ENCODE measurements at places on chromosomes 13 and 19.

GRCh38 chr13:99572131-99572530 is 70.9 kb downstream of the TM9SF2 start:
- DNase-seq: no peak

GRCh38 chr13:48383384-48383783 is 29.5 kb downstream of the LPAR6 start:
- no peak for DNase-seq

DNA sequence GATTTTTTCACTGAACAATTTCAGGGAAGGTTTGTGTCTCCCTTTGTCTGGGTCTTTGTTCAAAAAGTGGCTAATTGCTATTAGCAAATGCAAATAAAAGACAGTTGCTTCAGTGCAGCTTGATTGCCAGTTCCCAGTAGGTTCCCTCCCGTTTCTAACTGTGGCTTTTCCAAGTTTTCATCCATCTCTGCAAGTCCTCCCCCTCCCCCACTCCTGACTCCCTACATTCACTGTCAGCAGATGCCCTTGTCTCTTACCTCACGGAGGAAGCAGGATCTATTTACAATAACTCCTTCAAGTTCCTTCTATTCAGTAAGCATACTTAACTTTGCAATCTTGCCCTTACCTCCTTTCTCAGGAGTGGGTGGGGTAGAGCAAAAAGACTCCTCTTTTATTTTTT is 55.4 kb upstream of the SCEL start:
- DNase-seq: peak; percentile 42

DNA sequence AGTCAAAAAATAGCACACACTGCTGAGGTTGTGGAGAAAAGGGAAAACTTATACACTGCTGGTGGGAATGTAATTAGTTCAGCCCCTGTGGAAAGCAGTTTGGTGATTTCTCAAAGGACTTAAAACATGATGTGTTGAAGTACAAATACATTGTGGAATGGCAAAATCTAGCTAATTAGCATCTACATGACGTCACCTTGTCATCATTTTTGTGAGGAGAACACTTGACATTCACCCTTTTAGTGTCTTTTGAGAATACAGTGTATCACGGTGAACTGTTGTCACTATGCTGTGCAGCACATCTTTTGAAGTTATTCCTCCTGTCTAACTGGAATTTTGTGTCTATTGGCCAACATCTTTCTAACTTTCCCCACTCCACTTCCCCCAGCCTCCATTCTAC is 5.6 kb downstream of the OR7A10 start:
- no peak for DNase-seq

DNA sequence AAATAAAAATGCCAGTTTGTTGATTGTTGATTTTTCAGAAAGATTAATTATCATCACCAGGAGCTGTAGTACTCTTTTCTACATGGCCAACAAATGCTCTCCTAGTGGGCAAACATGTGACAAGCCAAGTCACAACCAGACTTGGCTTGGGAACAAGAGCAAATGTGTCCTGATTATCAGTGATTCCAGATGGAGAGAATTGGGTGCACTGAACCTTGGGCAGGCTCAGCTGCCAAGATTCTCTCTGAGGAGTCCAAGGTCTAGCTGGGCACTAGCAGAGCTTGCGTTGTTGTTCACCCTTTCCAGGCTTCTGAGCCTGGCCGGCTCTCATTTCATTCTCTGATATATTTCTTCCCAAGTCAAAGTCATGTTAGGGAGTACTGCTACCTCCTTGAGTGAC is 27.3 kb upstream of the GPI start:
- DNase-seq: no peak

DNA sequence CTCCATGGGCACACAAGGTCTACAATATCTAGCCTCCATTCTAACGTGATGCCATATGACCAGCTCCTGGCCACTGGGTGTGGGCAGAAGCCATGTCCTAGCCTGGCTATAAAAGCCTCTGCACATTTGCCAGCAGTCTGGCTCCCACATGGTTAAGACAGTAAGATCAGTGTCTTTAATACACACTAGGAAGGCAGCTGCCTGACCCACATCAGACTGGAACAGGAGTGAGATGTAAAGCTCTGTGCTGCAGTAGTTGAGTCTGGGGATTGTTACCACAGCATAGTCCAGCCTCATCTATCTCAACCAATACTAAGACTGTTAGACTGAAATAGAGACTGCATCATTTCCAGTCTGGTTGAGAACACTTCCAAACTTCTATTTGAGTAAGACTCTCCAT is 533.1 kb downstream of the IRS2 start:
- DNase-seq: no peak

DNA sequence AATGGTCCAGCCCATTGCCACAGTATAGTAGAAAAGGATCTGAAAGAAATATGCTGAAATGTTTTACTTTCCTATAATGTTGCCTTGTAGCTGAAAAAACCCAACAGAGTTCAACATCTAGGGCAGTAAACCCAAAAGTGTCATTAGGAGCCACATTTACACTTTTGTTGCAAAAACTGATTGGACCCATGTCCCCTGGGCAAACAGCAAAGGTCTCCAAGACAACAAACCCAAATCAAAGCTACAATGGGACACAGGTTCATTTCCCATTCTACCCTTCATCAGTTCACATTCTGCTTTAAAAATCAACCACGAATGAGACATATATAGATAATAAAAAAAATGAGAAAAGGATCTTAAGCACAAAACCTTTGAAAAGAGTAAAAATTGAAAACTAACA is 744.8 kb downstream of the PCDH17 start:
- DNase-seq: no peak

- DNase-seq: no peak
Measured at GRCh38 chr19:29397748-29398147, 128.0 kb upstream of the VSTM2B start.

DNA sequence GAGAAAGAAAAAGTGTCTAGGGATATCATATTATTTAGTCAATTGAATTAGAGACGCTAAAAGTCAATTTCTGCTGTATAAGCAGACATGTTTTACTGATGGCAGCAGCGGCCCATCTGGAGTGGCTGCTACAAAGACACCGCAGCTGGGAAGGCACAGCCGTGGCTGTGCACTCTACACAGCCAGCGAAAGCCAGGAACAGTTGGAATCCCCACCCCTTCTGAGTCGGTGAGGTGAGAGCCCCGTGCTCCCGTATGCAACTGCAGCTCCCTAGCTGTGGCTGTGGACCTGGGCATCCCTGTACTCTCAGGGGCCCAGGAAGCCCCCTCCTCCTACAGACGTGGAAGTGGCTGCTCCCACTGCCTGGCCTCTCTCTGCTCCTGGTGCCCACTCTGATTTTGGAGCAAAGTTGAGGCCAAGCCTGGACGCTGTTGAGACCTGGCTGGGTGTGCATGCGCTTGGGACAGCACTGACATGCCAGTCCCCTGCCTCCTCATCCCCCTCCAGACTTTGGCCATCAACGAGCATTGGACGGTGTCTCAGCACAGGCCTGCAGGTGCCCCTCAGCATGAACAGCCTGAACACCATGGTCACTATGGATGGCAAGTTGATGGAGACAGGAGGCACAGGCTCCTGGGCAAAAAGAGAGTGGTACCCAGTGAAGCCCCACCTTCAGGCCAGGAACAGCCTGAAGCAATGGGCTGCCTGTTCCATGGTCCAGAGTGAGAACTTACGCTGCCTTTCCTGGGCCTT is 944.0 kb upstream of the MIR17HG start:
- no peak for DNase-seq
